ENCODE measurements at places on chromosomes 16 and 17.

DNA sequence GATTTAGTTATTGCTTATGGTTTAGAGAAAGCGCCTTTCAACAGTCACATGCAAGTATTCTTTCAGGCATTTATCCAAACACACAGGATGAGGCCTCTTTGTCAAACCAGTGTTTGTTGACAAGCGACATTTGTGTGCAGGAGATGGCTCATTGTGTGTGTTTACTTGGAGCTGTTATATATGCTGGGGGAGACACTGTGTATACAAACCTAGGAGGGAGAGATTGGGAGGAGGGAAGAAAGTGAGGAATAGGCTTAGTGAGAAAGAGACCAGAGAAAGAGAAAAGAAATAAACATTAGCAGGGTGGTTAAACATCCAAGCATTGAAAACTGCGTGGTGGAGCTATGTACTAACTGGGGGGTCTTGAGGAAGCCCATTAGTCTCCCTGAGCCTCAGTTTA is 437.6 kb downstream of the MAF start:
- no peak for DNase-seq

GRCh38 chr17:67116045-67116575 is 71.8 kb downstream of the CACNG1 start:
- no peak for DNase-seq

- DNase-seq, result no peak
Measured at GRCh38 chr17:75590849-75591721, 3.5 kb downstream of the MYO15B start.

DNA sequence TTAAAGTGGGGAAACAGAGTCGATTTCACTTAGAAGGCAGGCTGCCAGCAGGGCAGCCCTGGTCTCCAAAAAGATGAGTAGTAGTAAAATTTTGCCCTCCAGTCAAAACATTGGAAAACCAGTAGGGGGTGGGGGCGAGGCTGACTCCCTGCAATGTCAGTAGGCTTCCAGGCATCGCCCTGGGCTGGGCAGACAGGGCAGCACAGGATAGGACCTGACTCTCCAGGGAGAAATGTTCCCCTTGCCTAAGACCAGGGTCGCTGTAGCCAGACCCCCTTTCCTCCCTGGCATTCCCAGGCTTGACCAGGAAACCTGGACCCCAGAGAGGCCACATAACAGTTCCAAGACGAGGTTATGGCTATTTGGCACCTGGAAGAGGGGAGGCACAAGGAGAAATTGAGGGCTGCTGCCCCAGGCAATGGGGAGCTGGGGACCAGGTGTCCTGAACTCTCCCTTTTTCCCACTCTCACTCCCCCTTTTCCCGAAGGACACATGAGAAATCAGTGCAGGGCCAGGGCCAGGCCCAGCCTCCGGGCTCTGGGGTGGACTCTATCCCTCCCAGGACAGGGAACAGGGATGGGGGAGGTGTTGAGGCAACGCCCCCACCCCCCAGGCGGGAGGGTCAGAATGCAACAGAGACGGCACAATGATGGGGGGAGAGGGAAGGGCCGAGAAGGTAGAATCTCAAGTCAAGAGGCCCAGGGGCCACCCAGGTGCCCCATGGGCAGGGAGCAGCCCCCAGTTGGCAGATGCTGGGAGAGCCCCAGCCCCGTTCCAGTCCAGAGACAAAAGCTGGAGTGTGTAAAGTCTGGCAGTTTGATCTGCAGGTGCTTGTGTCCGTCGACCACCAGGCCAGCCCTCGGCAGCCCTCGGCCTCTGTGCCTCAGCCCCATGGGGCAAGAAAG is 4.5 kb upstream of the SAMD14 start:
- no peak for DNase-seq

DNA sequence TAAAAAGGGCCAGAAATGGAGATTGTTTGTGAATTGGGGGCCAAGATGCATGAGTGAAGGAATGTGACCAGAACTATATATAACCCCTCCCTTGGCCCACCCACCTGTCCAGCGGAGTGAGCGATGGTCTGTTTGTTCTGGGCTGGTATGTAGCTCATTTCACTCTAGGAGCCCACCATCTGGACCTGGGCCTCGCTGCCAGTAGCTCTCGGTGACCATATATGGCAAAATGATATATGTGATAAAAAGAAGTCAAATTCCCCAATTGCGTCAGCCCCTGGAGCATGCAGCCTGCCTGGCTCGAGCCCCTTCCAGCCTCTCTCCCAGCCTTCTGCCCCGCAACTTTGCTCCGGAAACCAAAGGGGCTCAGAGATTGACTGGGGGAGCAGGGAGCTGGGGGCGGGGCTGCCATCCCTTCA is 47.3 kb downstream of the CCDC42 start:
- no peak for DNase-seq

DNA sequence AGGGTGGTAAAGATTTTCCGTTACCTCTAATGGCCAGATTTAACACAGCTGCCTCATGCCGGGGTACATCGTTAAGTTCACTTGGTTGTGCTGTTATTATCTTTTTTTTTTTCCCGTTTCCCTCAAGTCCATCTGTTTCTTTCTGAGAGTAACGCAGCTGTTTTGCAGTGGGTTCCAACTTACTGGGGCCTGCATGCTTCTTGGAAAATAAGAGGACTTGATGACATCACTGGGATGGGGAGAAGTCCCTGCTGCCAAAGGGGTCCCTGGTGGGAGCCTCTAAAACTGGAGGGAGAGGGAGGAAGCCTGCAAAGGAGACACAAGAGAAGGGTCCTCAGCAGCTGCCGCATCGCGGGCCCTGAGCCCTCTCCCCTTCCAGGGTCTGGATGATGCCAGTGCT is 77.8 kb upstream of the NOL11 start:
- DNase-seq, result no peak

- DNase-seq, result no peak
Measured at GRCh38 chr16:11506741-11507305, 79.9 kb downstream of the LITAF start.

All from CD4-positive, alpha-beta T cell treated with Interleukin-6 for 4 hours (primary cell).